NCI-H460 (cell line): ENCODE measurements at places on chromosomes 1 and 21.

DNA sequence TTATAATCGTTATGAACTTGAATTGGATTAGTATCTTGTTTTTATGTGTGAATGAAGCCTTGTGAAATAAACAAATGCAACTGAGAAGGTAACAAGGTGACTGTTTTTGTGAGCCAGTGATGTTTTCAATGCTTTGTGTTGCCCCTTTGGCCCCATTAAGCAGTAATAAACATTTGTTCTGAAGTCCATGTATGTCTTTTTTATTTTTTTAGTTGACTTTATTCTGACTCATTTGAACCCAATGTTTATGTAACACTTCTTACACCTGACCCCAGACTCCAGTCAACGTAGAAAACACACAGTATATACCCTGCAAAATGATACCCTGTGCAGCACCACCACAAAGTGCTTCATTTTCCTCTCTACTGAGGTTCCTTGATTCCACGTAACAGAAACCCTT is 4.6 kb upstream of the CACYBP start:
- no peak for DNase-seq

DNA sequence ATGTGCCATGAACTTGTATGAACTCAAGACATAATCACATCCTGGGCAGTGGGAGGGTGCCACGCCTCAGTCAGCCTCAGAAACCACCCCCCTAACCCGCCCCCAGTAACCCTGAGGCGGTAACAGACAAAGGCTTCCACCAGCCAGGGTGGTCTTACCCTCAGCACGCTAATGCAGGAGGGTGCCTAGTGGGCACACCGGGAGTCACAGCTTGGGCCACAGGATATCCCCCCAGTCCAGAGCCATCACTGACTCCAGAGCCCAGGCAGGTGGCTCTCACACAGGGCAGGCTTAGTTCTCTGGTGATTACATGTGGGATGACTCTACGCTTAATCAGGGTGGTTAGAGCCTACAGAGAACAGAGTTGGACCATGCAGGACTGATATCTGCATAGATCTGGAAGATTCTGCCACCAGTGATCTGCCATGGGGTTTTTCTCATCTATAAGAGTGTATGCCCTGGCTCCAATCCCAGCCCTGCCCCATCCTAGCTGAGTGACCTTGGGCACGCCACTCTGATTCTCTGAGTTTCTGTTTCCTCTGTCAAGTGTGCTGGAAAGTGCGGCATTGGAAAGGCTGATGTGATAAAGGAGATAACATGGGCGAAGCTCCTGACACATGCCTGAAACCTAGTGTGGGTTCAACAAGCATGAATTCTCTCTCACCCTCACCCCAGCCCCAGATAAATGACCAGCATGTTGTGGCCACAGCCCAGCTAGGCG is 27.3 kb downstream of the OPTC start:
- no peak for DNase-seq

DNA sequence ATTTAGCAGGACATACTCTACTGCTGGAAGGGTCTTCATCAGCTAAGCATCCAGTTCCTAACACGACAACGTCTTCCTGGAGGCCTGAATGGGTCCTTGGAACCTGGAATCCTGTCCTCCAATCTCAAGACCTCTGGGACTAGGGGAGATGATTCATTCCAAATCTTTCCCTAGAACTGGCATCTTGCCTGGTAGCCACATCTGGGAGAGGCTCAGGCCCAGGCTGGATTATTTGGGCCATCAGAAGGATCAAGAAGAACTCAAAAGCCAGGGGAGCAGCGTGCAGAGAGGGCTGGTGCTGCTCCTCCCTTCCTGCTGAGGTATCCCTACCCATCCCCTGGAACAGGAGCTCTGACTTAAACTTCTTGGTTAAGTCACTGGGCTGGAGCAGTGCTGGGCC is 2.8 kb upstream of the PHLDA3 start:
- no peak for DNase-seq

DNA sequence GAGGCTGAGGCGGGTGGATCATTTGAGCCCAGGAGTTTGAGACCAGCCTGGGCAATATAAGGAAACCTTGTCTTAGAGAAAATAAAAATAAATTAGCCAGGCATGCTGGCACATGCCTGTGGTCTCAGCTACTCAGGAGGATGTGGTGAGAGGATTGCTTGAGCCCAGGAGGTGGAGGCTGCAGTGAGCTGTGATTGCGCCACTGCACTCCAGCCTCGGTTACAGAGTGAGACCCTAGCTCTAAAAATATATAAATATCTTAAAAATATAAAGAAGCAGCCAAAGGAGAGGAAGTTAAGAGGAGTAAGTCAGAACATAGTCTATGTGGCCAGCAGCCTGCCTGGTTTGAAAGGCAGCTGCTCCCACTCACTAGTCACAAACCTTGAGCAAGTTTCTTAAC is 4.5 kb upstream of the IL10RB start:
- DNase-seq: no peak

DNA sequence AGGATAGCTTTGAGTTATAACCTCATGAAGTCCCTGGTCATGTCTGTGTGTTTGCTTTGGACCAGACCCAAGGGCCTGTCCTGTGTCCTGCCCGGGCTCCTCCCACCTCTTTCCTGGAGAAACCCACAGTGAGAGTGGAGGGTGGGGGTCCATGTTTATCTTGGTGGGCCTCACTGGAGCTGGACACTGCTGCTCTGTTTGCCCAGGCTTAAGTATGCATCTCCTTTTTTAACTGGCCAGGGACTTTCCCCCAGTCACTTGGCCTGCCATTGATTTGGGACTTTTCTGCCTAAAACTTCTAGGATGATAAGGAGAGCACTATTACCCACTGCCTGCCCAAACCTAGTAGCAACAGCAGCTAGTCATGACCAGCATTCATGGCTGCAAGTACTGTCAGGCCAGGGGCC is 49.8 kb downstream of the DDR2 start:
- no peak for DNase-seq

- no peak for DNase-seq
Observed at GRCh38 chr1:191912517-191912916, 245.7 kb upstream of the RGS18 start.

DNA sequence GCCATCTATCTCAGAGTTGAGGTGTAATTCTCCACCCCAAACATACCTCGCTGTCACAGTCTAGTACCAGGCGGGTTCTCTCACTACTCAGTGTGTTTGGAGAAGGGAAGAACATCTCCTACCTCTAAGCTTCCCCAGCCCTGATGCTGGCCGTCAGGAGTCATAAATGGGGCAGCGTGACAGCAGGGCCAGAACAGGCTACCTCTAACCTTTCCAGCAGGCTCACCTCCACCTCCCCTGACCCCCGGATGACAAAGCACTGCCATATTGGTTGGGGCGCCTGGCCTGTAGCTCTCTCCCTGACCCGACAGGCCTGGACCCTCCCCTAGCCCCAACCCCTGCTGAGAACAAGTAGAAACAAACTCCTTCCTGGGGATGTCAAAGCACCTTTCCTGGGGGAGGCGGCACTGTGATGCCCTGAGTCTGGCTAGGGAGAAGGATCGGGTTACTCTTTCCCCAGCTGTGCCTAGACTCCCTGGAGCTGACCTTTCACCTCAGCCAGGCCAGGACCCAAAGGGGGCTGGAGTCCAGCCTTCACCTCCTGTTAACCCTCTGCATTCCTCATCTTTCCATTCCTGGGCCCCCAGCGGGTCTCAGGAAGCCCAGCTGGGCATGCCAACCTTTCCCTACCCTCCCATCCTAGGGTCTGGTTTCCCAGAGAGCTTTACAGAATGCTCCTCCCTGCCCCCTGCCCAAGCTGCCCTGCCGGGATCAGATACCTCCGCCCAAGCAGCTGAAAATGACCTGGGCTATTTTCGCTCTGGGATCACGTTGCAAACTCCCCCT is 34.2 kb downstream of the AHDC1 start:
- no peak for DNase-seq

DNA sequence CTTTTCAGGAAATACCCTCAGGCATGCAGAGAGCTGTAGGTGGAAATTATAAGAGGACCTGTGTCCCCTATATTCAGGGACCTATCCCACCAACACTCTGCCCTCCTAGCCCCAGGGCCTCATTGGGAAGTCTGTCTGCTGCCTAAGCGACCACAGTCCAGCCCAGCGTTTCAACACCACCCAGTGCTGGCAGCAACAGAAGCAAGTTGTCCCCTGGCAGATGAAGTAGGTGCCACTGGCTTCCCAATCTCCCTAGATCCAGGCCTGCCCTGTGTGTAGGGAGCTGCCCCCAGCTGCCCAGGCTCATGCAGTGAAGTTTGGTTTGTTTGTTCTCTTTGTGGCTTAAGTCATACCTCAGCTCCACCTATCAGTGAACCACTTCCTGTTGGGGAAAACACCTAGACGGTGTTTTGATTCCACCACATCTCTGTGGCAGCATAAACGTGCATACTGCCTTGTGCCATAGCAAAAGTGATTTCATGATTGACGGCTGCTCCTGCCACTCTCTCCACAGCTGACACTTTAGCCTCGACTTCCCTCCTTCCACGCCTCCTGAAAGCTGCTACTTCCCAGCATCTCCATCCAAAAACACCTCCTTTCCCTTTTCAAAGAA is 8.1 kb upstream of the LEFTY1 start:
- no peak for DNase-seq

DNA sequence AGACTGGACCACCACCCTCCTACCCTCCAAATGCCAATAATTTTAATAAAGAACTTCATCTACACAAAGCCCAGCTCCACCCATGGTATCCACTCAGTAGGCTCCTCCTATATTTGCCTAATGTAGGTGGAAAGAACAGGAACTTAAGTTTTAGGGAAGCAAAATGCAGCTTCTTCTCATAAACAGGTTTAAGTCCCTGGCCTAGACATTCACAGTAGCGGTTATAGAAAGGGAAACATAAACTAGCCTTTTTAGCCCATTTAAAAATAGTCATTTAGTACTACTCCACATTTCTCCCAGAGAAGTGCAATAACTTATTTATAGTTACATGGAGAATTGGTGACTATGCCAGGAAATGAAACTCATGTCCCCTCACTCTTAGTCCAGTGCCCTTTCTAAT is 56.6 kb upstream of the CPLANE2 start:
- DNase-seq: no peak

DNA sequence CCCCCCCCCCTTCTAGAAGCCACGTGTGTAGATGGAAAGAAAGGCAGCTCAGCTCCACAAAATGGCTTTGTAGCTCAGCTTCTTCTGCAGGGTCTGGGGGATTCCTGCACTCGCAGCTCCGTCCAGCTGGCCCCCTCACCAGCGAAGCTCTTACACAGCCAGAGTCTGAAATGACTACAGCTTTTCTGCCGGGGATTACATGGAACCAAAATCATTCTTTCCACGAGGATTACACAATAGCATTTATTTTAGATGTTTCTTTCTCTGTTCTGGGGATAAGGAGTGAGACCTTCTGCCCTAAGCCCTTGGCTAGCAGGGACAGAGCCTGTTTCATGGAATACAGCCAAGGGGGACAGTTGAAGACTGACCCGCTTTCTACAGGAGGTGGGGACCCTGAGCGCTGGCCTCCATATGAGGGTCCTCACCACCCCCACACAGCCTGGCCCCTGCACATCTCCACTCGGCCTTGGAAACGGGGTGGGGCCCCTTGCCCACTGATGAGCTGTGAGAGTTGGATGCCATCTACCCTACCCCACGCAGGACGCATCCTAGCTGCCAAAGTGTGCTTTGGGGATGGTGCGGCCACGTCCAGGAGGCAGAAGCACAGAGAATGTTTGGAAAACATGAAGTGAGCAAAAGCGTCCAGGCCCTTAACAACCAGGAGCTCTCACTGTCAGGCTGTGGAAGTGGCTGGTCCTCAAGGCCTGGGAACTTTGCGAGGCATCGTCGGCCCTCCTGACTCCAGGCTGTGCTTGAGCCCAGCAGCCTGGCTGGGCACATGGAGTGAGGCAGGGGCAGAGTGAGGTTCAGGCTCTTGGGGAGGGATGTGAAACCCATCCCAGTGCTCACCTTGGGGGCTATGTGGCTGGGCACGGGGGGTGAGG is 14.5 kb downstream of the ACTRT2 start:
- no peak for DNase-seq

GRCh38 chr1:201491896-201492511 is 14.9 kb downstream of the CSRP1 start:
- DNase-seq: no peak

DNA sequence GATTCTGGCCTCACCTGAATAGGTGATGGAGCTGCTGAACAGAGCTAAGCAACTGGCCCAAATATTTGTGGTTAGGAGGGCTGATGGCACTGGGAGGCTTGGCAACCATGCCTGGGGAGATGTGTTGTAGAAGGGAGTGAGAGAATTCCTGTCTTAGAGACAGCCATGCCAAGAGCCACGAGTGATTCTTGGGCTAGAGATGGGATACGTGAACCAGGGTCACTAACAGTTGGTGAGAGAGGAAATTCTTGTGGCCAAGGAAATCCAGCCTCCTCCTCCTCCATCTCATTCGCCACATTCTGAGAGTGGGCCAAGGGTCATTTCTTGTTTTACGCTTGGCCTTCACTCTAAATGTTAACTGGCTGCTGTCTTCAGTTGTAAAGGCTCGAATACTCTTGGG is 46.3 kb downstream of the NGF start:
- DNase-seq: no peak

DNA sequence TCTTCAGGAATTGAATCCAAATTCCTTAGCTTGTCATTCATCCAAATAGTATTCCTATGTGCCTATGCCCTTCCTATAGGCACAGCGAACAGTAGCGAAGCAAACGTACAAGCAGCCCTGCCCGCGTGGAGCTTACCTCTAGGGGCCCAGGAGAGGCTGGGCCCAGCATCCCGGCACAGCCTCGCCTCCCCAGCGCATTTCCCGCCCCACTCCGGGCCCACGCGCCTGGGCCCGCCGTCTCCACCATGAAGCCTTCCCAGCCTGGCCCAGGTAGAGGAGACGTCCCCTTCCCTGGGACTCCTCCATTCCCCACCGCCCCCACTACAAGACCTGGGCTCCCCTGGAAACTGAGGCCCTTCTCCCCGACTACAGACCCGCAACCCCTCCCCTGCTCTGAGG is 245 bp upstream of the TMEM269 start:
- no peak for DNase-seq

GRCh38 chr1:194813096-194813495 is 1626.7 kb upstream of the B3GALT2 start:
- DNase-seq: no peak

DNA sequence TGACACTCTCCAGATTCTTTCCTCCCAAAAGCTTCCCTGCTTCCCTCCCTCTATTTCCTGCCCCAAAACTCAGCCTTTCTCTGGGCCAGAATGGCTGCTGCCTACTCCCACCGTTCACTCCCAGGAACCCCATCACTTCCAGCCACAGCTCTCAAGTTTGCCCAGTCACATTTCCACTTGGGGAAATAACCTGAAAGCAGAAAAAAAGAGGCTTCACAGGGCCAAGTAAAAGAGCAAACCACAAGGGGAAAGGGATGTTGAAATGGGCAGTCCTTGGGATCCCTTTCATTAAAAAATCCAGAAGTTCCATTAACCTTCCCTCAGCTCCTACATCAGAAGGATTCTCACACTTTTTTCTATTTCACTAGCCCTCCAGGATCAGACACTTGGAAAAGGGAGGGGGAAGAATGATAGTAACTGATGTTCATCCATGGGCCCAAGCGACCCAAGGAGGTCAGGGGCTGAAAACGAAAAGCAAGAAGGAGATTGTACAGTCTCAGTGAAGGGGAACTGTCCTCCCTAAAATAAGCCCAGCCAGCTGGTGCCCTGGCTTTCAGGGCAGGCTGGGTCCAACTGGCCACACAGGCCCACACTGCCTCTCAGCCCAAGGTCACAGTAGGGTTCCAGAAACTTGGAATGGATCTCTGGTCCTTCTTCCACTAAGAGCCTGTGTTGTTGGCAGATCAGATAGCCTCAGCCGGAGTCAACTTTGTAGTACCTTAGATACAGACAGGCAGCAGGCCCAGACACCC is 49.7 kb downstream of the DMAP1 start:
- DNase-seq: no peak

- DNase-seq: no peak
Observed at GRCh38 chr1:64920941-64921589, 45.3 kb downstream of the JAK1 start.

GRCh38 chr21:14869984-14870852 is 194.6 kb downstream of the NRIP1 start:
- DNase-seq: no peak
